HS-5 (cell line): ENCODE measurements at places on chromosomes 11 and 22.

DNA sequence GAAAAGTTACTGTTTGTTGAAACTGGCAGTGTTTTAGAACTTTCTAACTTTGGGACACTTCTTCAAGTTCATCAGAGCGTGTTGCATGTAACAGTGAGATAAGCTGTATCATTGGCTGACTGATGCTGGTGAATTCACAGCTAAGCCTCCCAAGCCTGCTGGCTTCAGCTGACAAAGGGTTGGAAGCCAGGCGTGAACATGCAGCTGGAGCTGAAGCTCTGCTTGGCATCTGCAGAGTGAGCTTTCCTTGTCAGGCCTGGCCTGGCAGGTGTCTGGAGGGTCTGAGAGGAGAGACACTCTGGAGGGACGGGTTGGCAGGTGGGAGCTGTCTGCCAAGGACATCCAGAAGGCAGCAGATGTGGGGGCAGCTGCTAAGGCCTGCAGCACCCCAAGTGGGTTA, 1.5 kb downstream of the AMPD3 start:
- DNase-seq, result no peak

GRCh38 chr22:36398601-36399471, 11.1 kb upstream of the MYH9 start:
- peak; percentile 82 for DNase-seq

- peak; percentile 95 for DNase-seq
Measured at GRCh38 chr22:20569059-20570058, 61.9 kb downstream of the MED15 start.

GRCh38 chr22:42673898-42674401, 24.8 kb upstream of the CYB5R3 start:
- DNase-seq, result no peak

DNA sequence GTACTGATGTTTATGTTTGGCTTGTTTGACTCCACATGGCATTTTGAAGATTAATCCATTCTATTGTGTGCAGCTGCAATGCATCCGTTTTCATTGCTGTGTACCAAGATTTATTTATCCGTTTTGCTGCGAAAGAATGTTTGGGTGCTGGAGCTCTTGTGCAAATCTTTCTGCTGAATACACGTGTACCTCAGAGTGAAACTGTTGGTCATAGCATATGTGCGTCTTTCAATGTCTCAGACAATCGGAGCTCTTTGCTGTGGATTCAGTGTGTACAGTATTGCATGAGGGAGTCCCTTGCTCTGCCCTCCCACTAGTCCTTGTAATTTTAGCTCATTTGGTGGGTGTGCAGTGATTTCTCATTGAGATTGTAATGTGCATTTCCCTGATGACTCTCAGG, 545.4 kb downstream of the TBC1D22A start:
- no peak for DNase-seq

GRCh38 chr22:38861927-38862326, 10.1 kb downstream of the CBX6 start:
- DNase-seq, result no peak

DNA sequence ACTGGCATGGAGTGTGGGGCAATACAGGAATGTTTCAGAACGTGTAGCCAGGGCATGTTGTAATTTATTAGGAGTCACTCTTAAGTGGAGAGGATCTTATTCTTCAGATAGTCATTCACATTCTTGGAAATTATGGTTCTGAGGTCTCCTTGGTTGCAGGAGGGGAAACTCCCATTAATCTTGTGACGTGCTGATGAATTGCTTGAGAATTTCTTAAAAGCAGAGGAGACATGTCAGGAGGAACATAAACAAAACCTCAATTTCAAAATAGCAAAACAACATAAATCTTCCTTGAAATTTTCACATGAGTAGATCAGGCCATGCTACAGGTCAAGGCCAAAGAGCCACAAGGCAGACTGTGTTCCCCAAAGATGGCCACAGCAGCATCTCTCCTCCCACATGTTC, 50.4 kb downstream of the ADM start:
- peak; percentile 83 for DNase-seq

DNA sequence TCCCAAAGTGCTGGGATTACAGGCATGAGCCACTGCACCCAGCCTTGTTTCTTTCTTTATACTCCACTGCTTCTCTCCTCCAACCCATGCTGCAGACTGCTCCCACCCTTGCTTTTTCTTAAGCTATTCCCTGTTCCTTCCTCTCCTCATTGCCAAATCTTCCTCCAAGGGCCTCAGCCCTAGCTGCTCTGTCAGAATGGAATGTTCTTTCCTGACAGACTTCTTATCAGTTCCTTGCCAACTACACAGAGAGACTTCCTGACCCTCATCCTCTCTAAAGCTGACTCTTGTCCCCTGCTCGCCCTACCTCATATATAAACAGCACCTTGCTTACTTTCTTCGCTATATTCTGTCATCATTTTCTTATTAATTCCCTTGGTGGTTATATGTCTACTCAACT, 16.9 kb upstream of the PIK3C2A start:
- DNase-seq, result no peak

DNA sequence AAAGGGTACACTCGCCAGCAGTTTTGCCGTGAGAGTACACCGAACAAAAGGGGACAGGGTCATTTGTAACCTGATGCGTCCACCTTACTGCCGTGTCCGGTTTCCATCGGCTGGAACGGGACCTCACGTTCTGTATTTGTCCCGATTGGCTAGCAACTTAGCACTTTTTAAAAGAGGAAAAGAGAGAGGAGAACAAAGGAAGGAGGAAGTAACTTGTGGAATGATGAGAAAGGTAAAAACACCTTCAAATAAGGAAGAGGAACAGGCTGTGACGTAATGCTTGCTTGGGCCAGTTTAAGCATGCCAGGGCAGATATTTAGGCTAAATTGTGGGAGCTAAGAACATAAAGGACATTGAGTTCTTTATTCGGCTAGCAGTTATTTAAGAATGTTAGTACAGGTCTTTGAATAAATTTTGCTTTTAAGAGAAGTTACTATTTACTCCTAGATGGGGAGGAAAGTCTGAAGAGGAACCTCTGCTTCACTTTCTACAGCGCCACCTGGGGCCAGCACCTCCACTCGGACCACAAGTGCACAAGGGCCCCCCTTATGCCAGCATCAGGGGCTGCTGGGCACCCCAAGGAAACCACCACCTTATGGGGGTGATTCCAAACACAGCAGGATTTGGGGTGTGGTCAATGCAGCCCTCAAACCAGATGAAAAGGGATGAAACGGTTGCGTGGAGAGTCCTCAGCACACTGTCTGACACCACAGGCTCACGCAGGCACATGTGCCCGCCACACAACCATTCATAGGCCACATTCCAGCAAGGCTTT, 5.8 kb downstream of the ARSA start:
- no peak for DNase-seq

DNA sequence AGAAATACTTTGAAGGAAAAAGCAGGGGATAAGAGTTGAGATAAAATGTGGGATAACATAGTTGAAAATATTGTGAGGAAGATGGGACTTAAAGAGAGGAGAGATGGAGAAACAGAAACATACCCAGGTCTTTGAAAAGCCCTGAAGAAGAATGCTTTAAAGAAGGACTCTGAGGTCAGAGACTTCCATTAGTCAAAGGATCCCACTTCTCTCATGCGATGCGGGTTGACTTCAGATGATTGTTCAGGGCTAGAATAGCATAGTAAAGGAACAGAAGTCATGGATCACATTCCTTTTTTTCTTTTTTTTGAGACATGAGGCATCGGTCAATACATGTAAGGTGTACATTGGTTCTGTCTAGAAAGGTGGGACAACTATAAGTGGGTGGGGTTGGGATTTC, 3.5 kb upstream of the JAM3 start:
- DNase-seq, result no peak

- no peak for DNase-seq
Measured at GRCh38 chr11:47552056-47552565, 821 bp downstream of the CELF1 start.

DNA sequence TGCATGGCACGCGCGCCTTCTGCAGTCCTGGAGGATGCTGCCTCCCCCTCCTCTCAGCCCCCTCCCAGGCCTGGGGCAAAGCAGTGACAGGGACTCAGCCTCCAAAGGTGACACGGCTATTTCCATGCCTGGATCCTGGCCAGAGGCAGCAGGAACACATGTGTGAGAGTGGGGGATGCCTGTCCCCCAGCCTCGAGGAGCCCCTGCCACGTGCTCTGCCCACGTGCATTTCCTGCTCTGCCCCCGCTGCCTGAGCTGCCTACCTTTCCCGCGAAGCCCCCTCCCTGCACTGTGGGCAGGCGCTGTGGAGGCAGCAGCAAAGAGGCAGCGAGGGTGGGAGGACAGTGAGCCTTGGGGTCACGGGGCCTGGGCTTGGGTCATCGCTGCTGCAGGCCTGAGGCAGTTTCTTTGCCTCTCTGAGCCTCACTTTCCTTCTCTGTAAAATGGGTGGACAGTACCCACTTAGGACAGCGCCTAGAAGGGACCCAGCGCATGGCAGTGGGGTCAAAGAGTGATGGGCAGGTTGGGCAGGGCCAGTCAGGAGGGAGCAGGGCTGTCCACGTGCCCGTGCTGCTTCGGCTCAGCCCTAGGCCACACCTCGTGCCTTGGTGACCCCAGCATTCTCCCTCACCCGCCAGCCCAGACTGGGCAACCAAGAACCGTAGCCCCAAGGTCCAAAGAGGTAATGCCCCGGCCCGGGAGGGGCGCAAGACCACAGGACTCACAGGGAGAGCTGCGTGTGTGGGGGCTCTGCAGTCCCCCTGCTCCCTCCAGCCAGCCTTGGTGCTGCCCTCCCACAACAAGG, 48.6 kb downstream of the FLRT1 start:
- no peak for DNase-seq

GRCh38 chr11:83864412-83865057, 578.4 kb upstream of the CCDC90B start:
- DNase-seq, result no peak

DNA sequence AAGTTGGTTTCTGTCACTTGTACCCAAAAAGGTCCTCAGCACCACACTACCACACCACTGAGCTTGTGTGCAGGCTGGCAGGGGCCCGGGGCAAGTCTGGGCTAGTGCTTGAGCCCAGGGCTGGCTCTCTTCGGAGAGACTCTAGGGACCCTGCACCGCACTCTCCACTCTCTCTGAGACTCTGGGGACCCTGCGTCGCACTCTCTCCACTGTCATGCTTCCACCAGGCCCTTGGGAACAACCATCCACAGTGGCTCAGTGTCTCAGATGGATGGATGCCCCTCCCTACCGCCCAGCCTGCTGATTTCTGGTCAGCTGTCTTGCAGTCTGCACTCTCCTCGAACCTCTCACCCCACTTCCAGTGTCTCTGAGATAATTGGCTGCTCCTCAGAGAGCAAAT, 2.0 kb upstream of the SBF1 start:
- DNase-seq, result no peak

- DNase-seq, result no peak
Measured at GRCh38 chr11:19946681-19947080, 213.6 kb downstream of the DBX1 start.

GRCh38 chr11:109972181-109972715, 120.9 kb upstream of the ZC3H12C start:
- no peak for DNase-seq

DNA sequence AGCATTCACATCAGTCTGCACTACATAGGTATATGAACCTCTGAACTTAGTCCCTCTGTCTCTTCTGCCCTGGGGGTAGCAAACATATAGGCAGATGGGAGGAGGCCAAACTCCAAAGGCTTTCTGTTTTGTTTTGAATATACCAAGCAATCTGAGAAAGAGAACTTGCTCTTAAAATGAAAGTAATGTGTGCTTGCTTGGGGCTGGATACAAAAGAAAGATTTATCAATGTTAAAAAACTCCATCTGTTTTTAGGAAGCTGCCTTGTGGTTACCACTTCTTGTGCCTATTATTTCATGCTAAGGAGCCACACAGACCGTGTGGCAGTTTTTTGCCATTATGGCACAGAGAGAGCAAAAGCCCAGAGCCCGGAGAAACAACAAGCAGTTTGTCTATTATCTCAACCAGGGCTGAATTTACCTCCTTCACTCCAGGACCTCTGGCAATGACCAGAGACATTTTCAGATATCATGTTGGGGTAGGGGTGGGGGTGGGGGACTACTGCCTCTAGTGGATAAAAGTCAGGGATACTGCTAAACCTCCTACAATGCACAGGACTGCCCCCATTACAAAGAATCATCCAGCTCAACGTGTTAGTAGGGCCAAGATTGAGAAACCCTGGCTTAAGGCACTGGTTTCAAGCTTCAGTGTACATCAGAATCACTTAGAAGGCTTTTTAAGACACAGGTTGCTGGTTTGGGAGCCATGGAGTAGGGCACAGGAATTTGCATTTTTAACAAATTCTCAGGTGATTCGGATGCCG, 124.2 kb downstream of the APIP start:
- no peak for DNase-seq

DNA sequence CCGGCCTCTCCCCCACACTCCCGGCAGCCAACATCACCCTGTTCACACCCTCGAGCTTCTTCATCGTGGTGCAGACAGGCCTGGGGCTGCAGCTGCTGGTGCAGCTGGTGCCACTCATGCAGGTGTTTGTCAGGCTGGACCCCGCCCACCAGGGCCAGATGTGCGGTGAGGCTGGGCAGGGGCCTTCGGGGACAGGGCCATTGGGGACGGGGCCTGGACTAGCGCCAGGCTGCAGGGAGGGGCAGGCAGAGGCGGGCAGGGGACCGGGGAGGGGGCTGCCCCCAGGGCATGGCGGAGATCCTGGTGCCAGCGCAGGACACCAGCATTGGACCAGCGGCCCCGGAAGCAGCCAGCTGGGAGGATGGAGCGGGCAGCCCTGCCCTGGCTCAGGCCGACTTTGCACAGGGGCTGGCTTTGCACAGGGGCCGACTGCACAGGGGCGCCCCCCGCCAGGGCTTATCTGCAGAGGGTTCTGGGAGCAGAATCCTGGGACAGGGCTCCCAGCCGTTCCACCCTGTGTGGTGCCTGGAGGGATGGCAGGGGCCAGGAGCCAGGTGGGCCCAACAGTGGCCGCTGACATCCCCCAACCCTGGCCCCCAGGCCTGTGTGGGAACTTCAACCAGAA, 8.6 kb downstream of the MUC5B start:
- DNase-seq, result no peak

DNA sequence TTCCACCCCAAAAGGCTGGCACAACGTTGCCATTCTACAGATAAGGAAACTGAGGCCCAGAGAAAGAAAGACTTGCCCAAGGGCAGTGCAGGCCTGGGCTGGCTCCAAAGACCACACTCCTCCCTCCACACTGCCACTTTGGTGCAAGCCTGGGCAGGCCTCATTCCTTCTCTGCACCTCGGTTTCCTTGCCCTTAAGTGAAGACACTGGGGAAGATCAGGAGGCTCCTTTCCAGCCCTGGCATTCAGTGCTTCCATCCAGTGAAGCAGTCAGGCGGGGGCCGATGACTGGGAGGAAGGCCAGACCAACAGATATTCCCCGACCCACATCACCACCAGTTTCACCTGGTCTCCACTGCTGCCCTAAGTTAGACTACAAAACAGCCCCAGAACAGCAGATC, 18.3 kb upstream of the TCF20 start:
- no peak for DNase-seq

- DNase-seq, result no peak
Measured at GRCh38 chr11:70410276-70411205, 12.2 kb downstream of the CTTN start.
